ENCODE measurements at places on chromosomes 5 and 9. TPM values are rescaled to one million over a fixed set of nuclear protein-coding genes. Genes with fewer than 3 reads are reported as not detected.

- DNase-seq: no peak
Measured at GRCh38 chr9:86825299-86825698, 122.0 kb downstream of the GAS1 start.

- DNase-seq: no peak
Measured at GRCh38 chr5:116514421-116514970, 60.1 kb downstream of the SEMA6A start.

DNA sequence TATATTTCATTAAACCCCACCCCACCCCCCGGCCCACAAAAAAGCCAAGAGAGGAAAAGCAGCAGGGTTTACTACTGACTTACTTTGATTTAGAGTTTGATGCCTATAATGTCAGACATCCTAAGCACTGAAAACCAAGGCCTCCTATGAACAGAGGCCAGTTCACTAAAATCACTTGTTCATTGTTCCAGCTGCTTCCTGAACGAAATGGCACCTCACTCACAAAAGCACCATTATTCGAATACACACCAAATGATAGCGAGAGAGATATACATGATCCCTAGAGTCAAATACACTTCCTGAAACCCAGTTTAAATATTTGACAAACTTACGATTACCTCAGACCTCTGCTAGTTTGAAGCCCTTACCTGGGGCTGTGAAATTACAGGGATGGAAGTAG, 66.6 kb downstream of the LPAR1 start:
- DNase-seq: no peak

- no peak for DNase-seq
Measured at GRCh38 chr9:118643118-118643517, 726.1 kb downstream of the BRINP1 start.

DNA sequence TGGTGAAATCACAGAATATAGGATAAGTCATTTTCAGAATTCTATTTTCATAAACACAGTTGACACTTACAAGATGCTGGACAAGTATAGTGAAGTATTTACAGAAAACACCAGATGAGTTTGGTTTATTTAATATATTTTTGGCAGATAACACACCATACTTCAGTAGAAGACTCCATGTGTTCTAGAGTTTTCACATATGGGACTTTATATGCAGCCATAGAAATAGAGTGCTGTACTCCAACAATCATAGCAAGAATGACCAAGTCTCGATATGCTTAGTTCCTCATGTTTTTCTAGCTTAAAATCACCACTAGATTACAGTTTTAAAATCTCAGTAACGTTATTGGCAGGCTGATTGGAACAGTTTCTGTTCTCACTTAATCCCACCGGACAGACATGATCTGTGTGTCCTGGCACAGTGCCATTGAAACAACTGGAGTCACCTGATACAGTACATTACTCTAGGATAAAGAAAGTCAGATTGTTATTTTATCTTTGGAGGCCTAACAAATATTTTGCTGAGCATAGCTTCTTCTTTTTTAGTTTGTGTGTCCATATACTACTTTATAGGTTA, 45.8 kb upstream of the ERBIN start:
- DNase-seq: no peak

The CMYA5 gene
- total RNA-seq: 0.13 TPM
